Activated CD8-positive, alpha-beta T cell treated with anti-CD3 and anti-CD28 coated beads for 36 hours (primary cell): ENCODE measurements at places on chromosomes 13 and 19. TPM values are rescaled to one million over a fixed set of nuclear protein-coding genes. Genes with fewer than 3 reads are reported as not detected.
A peak's percentile ranks its signal among the peaks of the same experiment; 100 is the strongest.

Gene CEACAM4
- total RNA-seq: not detected

- H3K4me1 ChIP-seq: peaks cover 13% of the 10 kb centered on the region
- H3K4me3 ChIP-seq: no peak overlapping the region
- H3K27me3 ChIP-seq: peaks cover 6% of the 10 kb centered on the region
- no peak overlapping the region for H3K27ac ChIP-seq
- no peak for DNase-seq
Measured at GRCh38 chr19:35042954-35043604, 1.6 kb downstream of the HPN start.

Gene CEACAM8
- not detected for total RNA-seq

Gene CEACAM6
- not detected for total RNA-seq

- H3K4me1 ChIP-seq: no peaks in the 10 kb centered on the region
- peaks cover 3% of the 10 kb centered on the region for H3K27me3 ChIP-seq
- no peak for DNase-seq
- no peaks in the 10 kb centered on the region for H3K36me3 ChIP-seq
Measured at GRCh38 chr13:91280801-91281200, 66.7 kb upstream of the MIR17HG start.

- DNase-seq: no peak
- no peak overlapping the region for H3K27ac ChIP-seq
- no peaks in the 10 kb centered on the region for H3K36me3 ChIP-seq
- no peaks in the 10 kb centered on the region for H3K27me3 ChIP-seq
- H3K4me3 ChIP-seq: no peak overlapping the region
Measured at GRCh38 chr13:43484432-43485225, 302.1 kb downstream of the ENOX1 start.

DNA sequence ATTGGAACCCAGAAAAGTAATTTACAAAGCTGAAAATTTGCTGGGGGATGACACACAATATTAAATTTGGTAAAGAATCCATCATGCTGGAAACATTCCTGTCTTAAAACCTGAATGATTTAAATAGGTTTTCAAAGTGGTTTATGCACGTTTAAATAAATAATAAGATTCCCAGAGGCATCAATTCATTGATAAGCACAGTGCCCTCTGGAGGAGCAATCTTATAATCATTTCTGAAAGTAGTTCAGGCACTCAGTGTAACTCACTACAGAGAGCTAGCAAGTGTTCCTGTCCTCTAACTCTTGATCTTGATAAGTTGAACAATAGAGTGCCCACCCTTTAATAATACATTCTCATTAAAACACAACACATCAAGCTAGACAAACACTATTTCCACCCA lies 43.5 kb upstream of the SHISA2 start:
- no peak overlapping the region for H3K4me3 ChIP-seq
- H3K4me1 ChIP-seq: no peaks in the 10 kb centered on the region
- H3K27me3 ChIP-seq: peaks cover 30% of the 10 kb centered on the region

- peaks cover 8% of the 10 kb centered on the region for H3K36me3 ChIP-seq
- no peaks in the 10 kb centered on the region for H3K27me3 ChIP-seq
- H3K27ac ChIP-seq: peak overlapping the region; percentile 52
- no peak for DNase-seq
- no peak overlapping the region for H3K4me3 ChIP-seq
Measured at GRCh38 chr13:114024603-114025404, 50.9 kb upstream of the C13orf46 start.

DNA sequence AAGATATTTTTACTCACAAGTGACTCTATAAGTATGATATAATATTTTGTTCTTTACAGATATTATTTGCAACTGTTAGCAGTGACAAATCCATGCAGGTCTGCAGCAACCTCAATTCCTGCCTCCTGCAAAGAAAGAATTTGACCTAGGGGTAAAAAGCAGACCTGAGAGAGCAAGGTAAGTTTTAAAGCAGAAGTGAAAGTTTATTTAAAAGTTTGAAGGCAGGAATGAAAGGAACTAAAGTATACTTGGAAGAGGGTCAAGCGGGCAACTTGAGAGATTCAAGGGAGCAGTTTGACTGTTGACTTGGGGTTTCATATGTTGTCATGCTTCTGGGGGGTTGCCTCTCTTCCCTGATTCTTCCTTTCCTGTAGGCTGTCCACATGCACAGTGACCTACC lies 520.1 kb upstream of the PCDH20 start:
- no peak overlapping the region for H3K4me3 ChIP-seq
- no peak for DNase-seq
- H3K27ac ChIP-seq: no peak overlapping the region
- no peaks in the 10 kb centered on the region for H3K4me1 ChIP-seq
- H3K27me3 ChIP-seq: no peaks in the 10 kb centered on the region

Gene POLD1
- 215 TPM for total RNA-seq

DNA sequence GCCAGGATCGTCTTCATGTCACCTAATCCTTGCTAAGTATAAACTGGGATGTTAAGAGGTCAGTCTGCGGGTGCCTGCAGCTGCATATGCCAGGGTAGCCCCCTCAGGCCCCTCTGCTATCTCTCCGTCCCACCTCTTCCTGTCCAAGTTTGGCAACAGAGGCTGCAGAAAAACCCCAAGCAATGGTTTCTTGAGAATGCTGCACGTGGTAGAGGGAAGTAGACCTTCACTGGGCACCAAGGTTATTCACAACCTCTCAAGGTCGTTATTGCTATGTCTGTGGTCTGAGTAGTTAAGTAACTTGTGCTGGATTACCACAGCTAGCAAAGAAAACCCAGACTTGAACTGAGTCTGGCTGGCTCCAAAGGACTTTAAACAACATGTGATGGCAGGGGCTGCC lies 77.9 kb upstream of the XPO4 start:
- H3K4me3 ChIP-seq: no peak overlapping the region
- DNase-seq: no peak
- H3K27ac ChIP-seq: no peak overlapping the region
- no peaks in the 10 kb centered on the region for H3K27me3 ChIP-seq
- H3K36me3 ChIP-seq: no peaks in the 10 kb centered on the region

- no peak overlapping the region for H3K27ac ChIP-seq
- peaks cover 9% of the 10 kb centered on the region for H3K4me1 ChIP-seq
- no peak overlapping the region for H3K4me3 ChIP-seq
- peaks cover 14% of the 10 kb centered on the region for H3K36me3 ChIP-seq
- no peaks in the 10 kb centered on the region for H3K27me3 ChIP-seq
Measured at GRCh38 chr13:27421101-27421871, 3.1 kb upstream of the GTF3A start.

Gene RGCC
- 135 TPM for total RNA-seq

GRCh38 chr19:35124098-35125060 lies 8.8 kb downstream of the FXYD3 start:
- peaks cover 10% of the 10 kb centered on the region for H3K4me1 ChIP-seq
- peak; percentile 85 for DNase-seq
- H3K36me3 ChIP-seq: no peaks in the 10 kb centered on the region
- H3K27me3 ChIP-seq: no peaks in the 10 kb centered on the region
- peak overlapping the region; percentile 43 for H3K27ac ChIP-seq
- H3K4me3 ChIP-seq: peak overlapping the region; percentile 73

- H3K4me1 ChIP-seq: no peaks in the 10 kb centered on the region
- no peaks in the 10 kb centered on the region for H3K36me3 ChIP-seq
- no peak overlapping the region for H3K4me3 ChIP-seq
Measured at GRCh38 chr13:111893607-111894443, 173.1 kb upstream of the SOX1 start.

Gene POSTN
- not detected for total RNA-seq

GRCh38 chr19:10219678-10220077 lies 11.5 kb downstream of the S1PR2 start:
- no peaks in the 10 kb centered on the region for H3K36me3 ChIP-seq
- DNase-seq: peak; percentile 62
- no peaks in the 10 kb centered on the region for H3K27me3 ChIP-seq
- no peak overlapping the region for H3K4me3 ChIP-seq
- H3K4me1 ChIP-seq: peaks cover 8% of the 10 kb centered on the region
- H3K27ac ChIP-seq: no peak overlapping the region

- no peak for DNase-seq
- no peak overlapping the region for H3K27ac ChIP-seq
- no peaks in the 10 kb centered on the region for H3K27me3 ChIP-seq
- H3K4me3 ChIP-seq: no peak overlapping the region
- H3K4me1 ChIP-seq: no peaks in the 10 kb centered on the region
- H3K36me3 ChIP-seq: no peaks in the 10 kb centered on the region
Measured at GRCh38 chr13:92346046-92346445, 880.6 kb upstream of the GPC6 start.

DNA sequence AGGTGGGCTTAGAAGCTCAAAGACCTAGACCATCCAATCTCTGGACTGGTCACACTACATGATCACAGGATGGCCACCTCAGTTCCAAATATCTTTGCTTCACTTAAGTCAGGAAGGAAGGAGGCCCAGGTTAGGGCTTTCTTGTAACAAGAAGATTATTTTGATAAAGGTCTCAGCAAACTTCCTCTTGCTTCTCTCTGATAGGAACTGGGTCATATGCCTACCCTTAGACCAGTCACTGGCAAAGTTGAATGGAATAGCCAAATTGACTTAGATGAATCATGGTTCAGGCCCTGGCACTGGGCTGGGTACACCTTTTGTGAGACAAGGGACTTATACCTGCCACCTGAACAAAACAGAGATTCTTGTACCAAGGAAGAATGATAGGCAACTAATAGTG lies 11.0 kb downstream of the FRY start:
- H3K4me3 ChIP-seq: no peak overlapping the region
- peaks cover 6% of the 10 kb centered on the region for H3K36me3 ChIP-seq
- no peak overlapping the region for H3K27ac ChIP-seq
- peaks cover 6% of the 10 kb centered on the region for H3K4me1 ChIP-seq
- no peak for DNase-seq

Gene CYSLTR2
- 1.5 TPM for total RNA-seq

Gene THSD8
- total RNA-seq: 36.2 TPM

DNA sequence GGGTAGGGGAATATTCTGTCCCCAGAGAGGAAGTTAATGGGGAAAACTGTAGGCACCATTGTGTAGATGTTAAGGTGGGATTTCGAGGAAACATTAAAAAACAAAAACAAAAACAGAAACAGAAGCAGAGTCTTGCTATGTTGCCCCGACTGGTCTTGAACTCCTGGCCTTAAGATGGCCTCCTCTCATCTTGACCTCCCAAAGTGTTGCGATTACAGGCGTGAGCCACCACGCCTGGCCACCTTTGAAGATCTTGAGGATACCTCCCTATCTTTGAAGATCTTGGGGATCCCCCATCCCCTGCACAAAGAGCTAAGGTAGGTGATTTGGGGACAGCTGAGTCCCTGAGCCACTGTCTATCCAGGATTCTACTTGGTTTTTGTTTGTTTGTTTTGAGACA lies 553 bp upstream of the ICAM3 start:
- peaks cover 35% of the 10 kb centered on the region for H3K4me1 ChIP-seq
- H3K27me3 ChIP-seq: no peaks in the 10 kb centered on the region
- no peak for DNase-seq
- H3K4me3 ChIP-seq: peak overlapping the region; percentile 96
- peaks cover 6% of the 10 kb centered on the region for H3K36me3 ChIP-seq

- no peak overlapping the region for H3K4me3 ChIP-seq
- H3K27ac ChIP-seq: no peak overlapping the region
- H3K36me3 ChIP-seq: peaks cover 8% of the 10 kb centered on the region
- no peaks in the 10 kb centered on the region for H3K27me3 ChIP-seq
- no peaks in the 10 kb centered on the region for H3K4me1 ChIP-seq
Measured at GRCh38 chr19:44345959-44346358, 10.5 kb downstream of the ZNF112 start.

GRCh38 chr19:47239152-47239551 lies 8.2 kb upstream of the BBC3 start:
- no peak overlapping the region for H3K27ac ChIP-seq
- H3K27me3 ChIP-seq: no peaks in the 10 kb centered on the region
- peaks cover 20% of the 10 kb centered on the region for H3K4me1 ChIP-seq
- H3K36me3 ChIP-seq: peaks cover 3% of the 10 kb centered on the region
- peak; percentile 22 for DNase-seq

DNA sequence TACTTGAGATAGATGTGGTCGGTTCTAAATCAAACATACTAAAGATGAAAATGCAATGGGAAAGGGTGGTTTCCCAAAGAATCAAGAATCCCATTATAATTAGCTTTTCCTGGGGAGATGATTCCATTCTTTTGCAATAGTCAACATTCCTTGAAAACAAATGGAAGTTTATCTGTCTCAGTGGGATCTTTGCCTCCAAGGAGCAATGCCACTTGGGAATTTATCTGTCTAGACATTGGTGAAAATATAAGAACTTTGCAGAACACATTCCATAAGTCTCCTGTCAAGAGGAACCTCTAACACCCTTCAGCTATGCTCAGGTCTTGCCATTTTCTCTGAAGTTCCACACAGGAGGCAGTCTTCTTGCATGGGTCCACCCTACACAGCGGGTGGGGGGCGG lies 152.5 kb downstream of the KCTD12 start:
- H3K4me1 ChIP-seq: no peaks in the 10 kb centered on the region
- no peaks in the 10 kb centered on the region for H3K27me3 ChIP-seq
- H3K4me3 ChIP-seq: no peak overlapping the region
- H3K27ac ChIP-seq: no peak overlapping the region
- no peaks in the 10 kb centered on the region for H3K36me3 ChIP-seq

DNA sequence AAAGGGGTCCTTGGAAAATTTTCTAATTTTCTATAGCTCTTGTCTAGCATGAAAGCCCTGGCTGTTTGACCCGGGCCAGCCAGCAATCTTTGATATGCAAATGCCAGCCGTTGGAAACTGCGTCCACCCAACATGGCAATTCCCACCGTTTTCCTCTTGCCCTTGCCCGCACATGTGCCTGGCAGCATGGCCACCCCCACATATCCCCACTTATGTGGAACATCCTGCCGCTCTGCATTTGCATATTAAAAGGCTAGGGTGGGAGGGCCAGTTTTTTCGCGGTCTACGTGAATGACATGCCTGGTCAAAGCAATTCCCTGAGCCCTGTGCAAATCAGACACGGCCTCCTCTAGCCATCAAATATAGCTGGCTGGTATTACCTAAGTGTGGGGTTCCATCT lies 110.3 kb upstream of the TDRD3 start:
- no peaks in the 10 kb centered on the region for H3K36me3 ChIP-seq
- DNase-seq: no peak
- H3K27ac ChIP-seq: no peak overlapping the region
- H3K27me3 ChIP-seq: no peaks in the 10 kb centered on the region

Gene MAMSTR
- total RNA-seq: 0.56 TPM

- H3K4me1 ChIP-seq: peaks cover 25% of the 10 kb centered on the region
- DNase-seq: peak; percentile 90
- no peak overlapping the region for H3K27ac ChIP-seq
Measured at GRCh38 chr19:40974633-40975037, 16.4 kb upstream of the CYP2B6 start.

Gene FSD1
- total RNA-seq: 22.0 TPM

- H3K27ac ChIP-seq: no peak overlapping the region
- H3K4me3 ChIP-seq: peak overlapping the region; percentile 32
- H3K4me1 ChIP-seq: peaks cover 9% of the 10 kb centered on the region
- peaks cover 3% of the 10 kb centered on the region for H3K27me3 ChIP-seq
Measured at GRCh38 chr19:35090506-35091214, 25.0 kb upstream of the FXYD3 start.

Gene ILF3
- total RNA-seq: 450 TPM

GRCh38 chr13:76725896-76726295 lies 160.3 kb downstream of the KCTD12 start:
- H3K27ac ChIP-seq: no peak overlapping the region
- no peaks in the 10 kb centered on the region for H3K4me1 ChIP-seq
- H3K36me3 ChIP-seq: no peaks in the 10 kb centered on the region
- no peak overlapping the region for H3K4me3 ChIP-seq
- no peaks in the 10 kb centered on the region for H3K27me3 ChIP-seq

Gene SWSAP1
- 1.5 TPM for total RNA-seq

Gene PLEKHF1
- 31.7 TPM for total RNA-seq

Gene ZNF714
- total RNA-seq: 11.6 TPM

GRCh38 chr13:77898097-77898496 lies 20.5 kb downstream of the EDNRB start:
- H3K27ac ChIP-seq: no peak overlapping the region
- H3K36me3 ChIP-seq: no peaks in the 10 kb centered on the region
- H3K27me3 ChIP-seq: peaks cover 2% of the 10 kb centered on the region
- H3K4me1 ChIP-seq: no peaks in the 10 kb centered on the region
- no peak for DNase-seq

Gene ZNF382
- total RNA-seq: 10.8 TPM
